Esophagus squamous epithelium (tissue), 5 donors: ENCODE measurements at places on chromosomes 6 and 20.

DNA sequence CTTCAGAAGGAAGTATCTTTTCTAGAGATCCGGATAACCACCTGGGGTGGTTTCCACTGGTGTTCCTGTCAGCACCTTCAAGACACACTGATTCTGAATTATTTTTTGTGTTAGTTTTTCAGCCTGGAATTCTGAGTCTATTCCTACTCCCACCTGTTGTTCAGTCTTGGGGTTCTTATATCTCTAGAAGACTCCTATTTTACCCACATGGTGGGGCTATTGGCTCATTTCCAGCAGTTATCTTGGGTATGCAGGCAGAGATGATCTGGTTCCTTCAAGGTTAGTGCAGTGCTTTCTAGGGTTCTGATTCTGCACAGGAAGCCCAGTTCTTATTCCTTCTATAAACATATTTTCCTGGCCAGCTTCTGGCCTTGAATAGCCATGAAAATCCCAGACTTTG is 175.6 kb upstream of the PDE7B start:
- H3K4me3 ChIP-seq = no peak overlapping the region
- H3K27me3 ChIP-seq = no peaks in the 10 kb centered on the region
- H3K27ac ChIP-seq = no peak overlapping the region
- no peak for DNase-seq

- no peaks in the 10 kb centered on the region for H3K27me3 ChIP-seq
- DNase-seq = no peak
- peak overlapping the region; percentile 63 for H3K27ac ChIP-seq
- H3K4me3 ChIP-seq = no peak overlapping the region
- H3K4me1 ChIP-seq = peaks cover 44% of the 10 kb centered on the region
Measured at GRCh38 chr20:19784511-19785172, 26.6 kb downstream of the RIN2 start.

DNA sequence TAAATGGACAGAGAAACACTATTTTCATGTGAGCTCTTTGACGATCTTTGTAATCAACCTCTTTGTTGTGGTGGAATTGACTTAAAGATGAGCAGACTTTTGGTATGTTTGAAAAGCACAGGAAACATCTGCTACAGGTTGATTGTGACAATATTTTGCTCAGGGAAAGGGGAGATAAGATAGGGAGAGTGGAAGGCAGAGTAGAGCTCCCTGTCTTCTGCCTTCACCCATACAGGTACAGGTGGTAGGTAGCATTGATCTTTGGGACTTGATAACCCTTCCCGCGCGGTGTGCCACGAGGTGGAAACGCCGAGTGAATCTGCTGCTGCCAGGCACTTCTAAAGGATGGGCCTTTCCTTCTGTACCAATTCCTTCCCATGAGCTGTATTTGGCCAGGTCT is 183.6 kb downstream of the UTRN start:
- H3K27ac ChIP-seq = no peak overlapping the region
- no peak overlapping the region for H3K4me3 ChIP-seq
- H3K36me3 ChIP-seq = no peaks in the 10 kb centered on the region
- H3K4me1 ChIP-seq = peaks cover 12% of the 10 kb centered on the region
- no peaks in the 10 kb centered on the region for H3K27me3 ChIP-seq

- no peaks in the 10 kb centered on the region for H3K27me3 ChIP-seq
- H3K4me3 ChIP-seq = no peak overlapping the region
Measured at GRCh38 chr6:47535316-47536225, 58.0 kb downstream of the CD2AP start.

DNA sequence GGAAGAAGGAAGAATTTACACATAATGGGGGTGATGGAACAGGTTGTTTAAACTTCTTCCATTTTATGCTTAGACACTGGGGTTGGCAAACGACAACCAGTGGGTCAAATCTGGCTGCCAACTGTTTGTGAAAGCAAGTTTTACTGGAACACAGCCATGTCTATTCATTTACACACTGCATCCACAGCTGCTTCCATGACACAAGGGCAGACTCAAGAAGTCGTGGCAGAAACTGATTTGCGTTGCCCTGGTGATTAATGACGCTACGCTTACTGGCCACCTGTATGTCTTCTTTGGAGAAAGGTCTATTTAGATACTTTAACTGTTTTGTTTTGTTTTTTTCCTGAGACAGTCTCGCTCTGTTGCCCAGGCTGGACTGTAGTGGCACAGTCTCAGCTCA is 19.0 kb downstream of the CTCFL start:
- H3K4me1 ChIP-seq = no peaks in the 10 kb centered on the region
- no peak overlapping the region for H3K4me3 ChIP-seq
- no peak for DNase-seq
- no peaks in the 10 kb centered on the region for H3K27me3 ChIP-seq
- H3K27ac ChIP-seq = no peak overlapping the region

- no peaks in the 10 kb centered on the region for H3K36me3 ChIP-seq
- peaks cover 5% of the 10 kb centered on the region for H3K4me1 ChIP-seq
- no peaks in the 10 kb centered on the region for H3K27me3 ChIP-seq
- peak overlapping the region; percentile 0 for H3K4me3 ChIP-seq
- DNase-seq = no peak
- H3K27ac ChIP-seq = peak overlapping the region; percentile 22
Measured at GRCh38 chr6:147207351-147207750, 3.1 kb downstream of the STXBP5 start.

DNA sequence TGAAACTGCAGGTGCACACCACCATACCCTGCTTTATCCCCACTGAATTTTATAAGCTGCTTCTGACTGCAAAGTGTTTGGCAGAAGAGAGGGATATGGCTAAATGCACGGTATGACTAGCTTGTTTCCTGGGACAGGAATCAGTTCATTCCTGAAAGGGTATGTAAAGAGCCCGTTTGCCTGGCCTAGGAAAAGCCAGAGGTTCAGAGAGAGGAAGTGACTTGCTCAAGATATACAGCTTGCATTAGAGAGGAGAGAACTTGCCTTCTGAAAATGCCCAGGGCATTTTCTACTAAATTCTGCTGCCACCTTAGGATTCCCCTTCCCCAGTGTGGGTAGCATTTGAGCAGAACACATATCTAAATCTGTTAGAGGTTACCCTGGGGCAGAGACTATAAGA is 683 bp upstream of the GCNT2 start:
- no peaks in the 10 kb centered on the region for H3K36me3 ChIP-seq
- peak overlapping the region; percentile 84 for H3K27ac ChIP-seq
- H3K27me3 ChIP-seq = no peaks in the 10 kb centered on the region
- peak overlapping the region; percentile 34 for H3K4me3 ChIP-seq
- peaks cover 7% of the 10 kb centered on the region for H3K4me1 ChIP-seq

DNA sequence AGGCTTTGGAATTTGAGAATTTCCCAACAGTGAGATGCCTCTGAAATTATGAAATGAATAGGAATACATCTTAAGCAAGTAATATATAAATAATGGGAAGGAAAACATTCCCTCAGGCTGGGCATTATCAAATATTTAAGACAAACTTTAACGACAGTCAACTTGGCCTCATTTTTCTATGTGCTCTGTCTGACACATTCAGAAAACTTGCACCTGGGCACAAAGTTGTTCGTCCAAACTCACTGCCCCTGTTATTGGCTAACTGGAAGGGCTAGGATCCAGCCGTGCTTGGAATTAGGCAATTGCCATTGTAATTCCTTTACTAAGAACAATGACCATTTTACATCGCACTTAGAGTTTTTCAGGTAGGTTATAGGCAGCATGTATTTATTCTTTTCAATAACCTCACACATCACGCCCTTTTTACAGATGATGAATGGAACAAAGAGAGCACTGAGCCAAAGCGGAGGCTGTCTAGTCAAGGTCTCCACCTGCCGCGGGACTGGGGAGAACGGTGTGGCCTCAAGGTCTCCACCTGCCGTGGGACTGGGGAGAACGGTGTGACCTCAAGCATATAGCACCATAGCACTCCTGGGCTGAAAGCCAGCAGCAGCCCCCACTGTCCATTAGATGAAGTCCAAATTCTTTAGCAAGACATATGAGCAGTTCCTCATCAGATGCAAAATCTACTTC is 40.7 kb upstream of the FOXQ1 start:
- no peaks in the 10 kb centered on the region for H3K4me1 ChIP-seq
- H3K27ac ChIP-seq = no peak overlapping the region
- H3K36me3 ChIP-seq = no peaks in the 10 kb centered on the region
- no peak overlapping the region for H3K4me3 ChIP-seq
- DNase-seq = no peak

- H3K36me3 ChIP-seq = no peaks in the 10 kb centered on the region
- no peaks in the 10 kb centered on the region for H3K27me3 ChIP-seq
- no peak overlapping the region for H3K27ac ChIP-seq
- peaks cover 4% of the 10 kb centered on the region for H3K4me1 ChIP-seq
- H3K4me3 ChIP-seq = no peak overlapping the region
Measured at GRCh38 chr6:148854992-148855391, 108.2 kb downstream of the UST start.

DNA sequence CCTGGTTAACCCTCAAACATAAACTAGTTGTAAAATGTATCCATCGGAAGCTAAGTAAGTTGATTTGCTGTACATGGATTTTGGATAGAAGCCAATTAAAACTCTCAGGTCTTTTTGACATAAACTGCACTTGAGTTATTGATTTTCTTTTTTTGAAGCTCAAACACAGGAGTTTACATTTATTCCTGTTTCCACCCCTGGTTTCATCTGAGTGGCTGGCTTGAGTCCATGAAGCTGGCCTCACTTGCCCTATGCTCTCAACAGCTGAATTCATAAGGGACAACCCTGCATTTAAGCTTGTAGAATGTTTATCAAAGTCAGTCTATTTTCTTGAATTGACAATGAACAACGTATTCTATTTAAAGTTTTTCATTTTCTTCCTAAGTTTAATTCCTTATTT is 58.1 kb upstream of the PLEKHG1 start:
- no peak for DNase-seq
- no peak overlapping the region for H3K27ac ChIP-seq

DNA sequence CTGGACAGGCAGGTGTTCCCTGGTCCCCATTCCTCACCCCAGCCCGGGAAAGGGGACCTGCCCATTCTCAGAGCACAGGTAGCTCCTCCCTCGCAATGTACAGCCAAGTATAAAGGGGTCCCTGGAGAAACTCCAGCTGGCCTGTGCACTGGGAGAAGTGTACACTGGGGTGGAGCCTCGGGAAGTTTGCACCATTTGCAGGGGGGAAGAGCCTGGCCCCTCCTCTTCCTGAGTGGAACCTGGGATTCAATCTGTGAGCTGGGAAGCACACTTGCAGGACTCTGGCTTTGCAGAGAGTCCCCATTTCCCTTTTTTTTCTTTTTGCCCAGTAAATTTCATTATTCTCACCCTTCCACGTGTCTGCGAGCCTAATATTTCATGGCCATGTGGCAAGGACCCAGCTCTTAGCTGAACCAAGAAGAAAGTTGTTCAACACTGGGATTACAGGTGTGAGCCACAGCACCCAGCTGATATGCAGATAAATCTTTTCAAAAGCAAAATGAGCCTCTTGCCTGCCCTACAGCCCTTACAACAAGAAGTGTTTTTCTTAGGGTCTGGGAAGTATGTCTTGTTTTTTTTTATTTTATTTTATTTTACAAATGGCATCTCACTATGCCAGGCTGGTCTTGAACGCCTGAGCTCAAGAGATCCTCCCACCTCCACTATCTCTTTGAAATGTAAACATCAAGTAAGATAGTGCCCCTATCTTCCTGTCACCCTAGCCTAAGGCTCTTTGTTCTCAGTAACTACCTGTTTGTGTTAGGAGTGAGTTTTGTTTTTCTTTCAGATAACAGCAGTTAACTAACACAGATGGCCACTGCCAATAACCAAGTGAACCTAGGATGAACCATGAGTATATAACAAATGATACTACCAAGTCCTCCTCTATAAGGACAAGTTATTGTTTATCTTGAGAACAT is 9.3 kb upstream of the RNGTT start:
- no peak overlapping the region for H3K27ac ChIP-seq
- H3K4me3 ChIP-seq = no peak overlapping the region
- no peaks in the 10 kb centered on the region for H3K4me1 ChIP-seq

DNA sequence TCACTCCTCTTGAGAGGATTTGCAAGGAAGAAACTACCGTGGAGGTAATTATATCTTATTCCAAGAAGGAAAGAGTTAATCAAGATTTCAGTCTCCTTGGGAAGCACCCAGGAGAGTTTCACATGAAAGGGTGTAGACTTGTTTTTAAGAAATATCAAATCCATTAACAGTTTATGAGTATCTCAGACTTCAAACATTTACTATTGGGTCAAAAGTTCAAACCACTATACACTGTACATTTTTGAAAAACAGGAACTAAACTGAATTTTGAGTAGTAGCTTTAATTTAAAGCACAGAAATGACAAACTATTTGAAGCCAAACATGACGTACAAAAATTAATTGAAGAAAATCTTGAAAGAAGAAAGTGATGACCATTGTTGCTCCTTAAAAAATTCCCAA is 164.0 kb downstream of the FOXC1 start:
- no peak for DNase-seq
- no peak overlapping the region for H3K4me3 ChIP-seq
- no peaks in the 10 kb centered on the region for H3K4me1 ChIP-seq
- no peaks in the 10 kb centered on the region for H3K27me3 ChIP-seq
- H3K27ac ChIP-seq = no peak overlapping the region

DNA sequence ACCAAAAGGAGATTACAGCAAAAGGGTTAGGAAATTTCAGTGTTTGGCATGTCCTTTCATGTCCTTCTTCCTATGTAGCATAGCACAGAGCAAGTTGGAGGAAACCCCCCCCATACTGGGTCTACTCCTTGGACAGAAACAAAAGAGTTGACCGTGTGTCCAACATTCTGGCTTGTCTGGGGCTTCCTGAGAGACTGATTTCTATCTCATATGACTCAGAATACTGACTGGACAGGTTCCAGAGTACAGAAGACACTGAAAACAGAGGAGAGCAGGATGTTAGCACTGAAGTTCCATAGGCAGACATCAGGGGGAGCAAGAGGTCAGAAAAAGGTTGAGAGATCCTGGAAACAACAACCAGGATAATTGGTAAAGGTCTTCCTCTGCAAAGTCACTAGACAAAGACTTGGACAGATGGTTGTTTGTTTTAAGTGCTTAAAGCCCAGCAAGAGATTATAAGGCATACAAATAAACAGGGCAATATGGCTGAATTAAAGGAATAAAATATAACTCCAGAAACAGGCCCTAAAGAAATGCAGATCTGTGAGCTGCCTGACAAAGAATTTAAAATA is 48.4 kb downstream of the USP49 start:
- no peaks in the 10 kb centered on the region for H3K36me3 ChIP-seq
- no peaks in the 10 kb centered on the region for H3K27me3 ChIP-seq
- H3K4me3 ChIP-seq = no peak overlapping the region
- no peak for DNase-seq
- H3K4me1 ChIP-seq = peaks cover 6% of the 10 kb centered on the region

GRCh38 chr6:87391334-87391733 is 16.4 kb upstream of the CFAP206 start:
- no peaks in the 10 kb centered on the region for H3K27me3 ChIP-seq
- H3K27ac ChIP-seq = no peak overlapping the region
- DNase-seq = no peak
- H3K4me3 ChIP-seq = no peak overlapping the region
